HS-5 (cell line): ENCODE measurements at places on chromosomes 1 and 21.

GRCh38 chr1:111517469-111518225 is 14.2 kb upstream of the ADORA3 start:
- DNase-seq: no peak

DNA sequence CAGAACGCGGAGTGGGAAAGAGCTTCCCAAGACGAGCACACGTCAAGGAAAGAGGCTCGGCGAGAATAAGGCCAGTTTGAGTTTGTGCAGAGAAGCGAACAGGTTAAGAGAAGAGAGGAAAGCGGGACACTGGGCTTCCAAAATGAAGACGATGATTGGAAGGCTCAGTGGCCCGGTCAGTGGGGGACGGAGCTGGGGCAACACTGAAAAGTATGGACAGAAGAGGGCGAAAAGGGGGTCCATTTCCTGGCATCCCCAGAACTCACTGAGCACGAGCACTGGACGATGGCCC is 258 bp downstream of the CCT3 start:
- no peak for DNase-seq

GRCh38 chr1:43957407-43958040 is 10.8 kb downstream of the IPO13 start:
- no peak for DNase-seq

GRCh38 chr1:243705585-243705984 is 144.5 kb downstream of the AKT3 start:
- DNase-seq: no peak

- DNase-seq: no peak
These were observed 1.1 kb downstream of the ZBTB18 start for GRCh38 chr1:244052016-244052727.

GRCh38 chr1:83113652-83114051 is 885.3 kb downstream of the TTLL7 start:
- no peak for DNase-seq

- no peak for DNase-seq
These were observed 11.1 kb upstream of the EXO1 start for GRCh38 chr1:241836941-241837340.

- DNase-seq: peak; percentile 40
These were observed 49.8 kb downstream of the LDLRAD2 start for GRCh38 chr1:21861602-21862429.

DNA sequence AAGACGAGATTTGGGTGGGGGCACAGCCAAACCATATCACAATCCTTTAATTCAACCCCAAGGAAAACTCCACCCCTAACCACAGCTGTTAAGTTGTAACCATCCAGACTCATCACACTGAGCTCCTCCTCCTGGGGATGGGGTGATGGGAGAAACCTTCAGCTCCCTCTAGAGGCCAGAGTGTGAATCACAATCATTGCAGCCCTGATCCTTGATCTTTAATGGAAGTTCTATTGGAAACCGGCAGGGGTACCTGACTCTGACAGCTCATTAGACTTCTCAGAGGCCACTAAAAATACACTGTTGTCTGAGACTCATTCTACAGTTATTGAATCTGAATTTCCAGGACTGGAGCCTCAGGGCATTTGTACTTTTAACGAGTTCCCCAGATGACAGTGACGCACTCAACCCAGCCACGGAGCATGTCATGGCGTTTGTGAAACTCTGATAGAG is 127.2 kb downstream of the IGSF21 start:
- peak; percentile 15 for DNase-seq

DNA sequence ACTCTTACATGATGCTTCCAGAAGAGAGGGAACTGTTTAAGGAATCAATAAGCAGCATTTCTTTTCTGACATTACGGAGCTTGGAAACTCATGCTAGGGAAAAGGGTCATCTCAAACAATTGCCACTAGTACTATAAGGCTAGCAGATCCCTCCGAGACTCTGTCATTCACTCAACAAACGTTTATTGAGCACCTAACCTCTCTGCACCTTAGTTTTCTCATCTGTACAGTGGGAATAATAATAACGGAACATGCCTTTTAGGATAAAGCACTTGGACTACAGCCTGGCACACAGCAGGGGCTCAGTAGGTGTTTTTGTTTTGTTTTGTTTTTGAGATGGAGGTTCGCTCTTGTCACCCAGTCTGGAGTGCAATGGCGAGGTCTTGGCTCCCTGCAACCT is 51.3 kb downstream of the SYF2 start:
- no peak for DNase-seq

- DNase-seq: no peak
These were observed 35.5 kb downstream of the RHOU start for GRCh38 chr1:228770779-228771223.

GRCh38 chr21:36887963-36888362 is 78.5 kb downstream of the HLCS start:
- DNase-seq: no peak

GRCh38 chr1:59223989-59224634 is 72.8 kb upstream of the FGGY start:
- DNase-seq: no peak

GRCh38 chr1:18970762-18971161 is 14.3 kb upstream of the IFFO2 start:
- no peak for DNase-seq

DNA sequence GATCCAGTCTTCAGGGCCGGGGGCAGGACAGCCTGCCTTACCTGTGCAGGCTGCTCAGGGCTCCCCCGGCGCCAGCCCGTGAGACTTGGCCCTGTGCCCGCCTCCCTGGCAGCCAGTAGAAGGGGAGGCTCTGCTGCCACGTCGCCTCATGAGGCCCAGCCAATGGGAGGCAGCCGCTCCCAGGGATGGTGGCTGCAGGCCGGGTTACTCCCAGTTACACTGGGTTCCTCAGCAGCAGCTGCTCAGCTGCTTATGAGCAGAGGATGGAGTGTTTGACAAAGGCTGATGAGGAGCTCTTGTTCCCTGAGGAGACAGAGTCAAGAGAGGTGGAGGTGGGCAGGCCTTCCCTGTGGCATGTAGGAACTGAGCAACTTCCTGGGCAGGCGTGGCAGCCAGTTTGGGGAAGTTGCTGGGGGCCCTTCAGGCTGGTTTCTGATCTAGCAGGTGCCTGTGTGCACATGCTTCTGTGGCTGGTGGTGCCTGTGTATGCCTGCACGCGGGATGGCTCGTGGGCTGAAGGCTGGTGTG is 5.5 kb downstream of the MFSD2A start:
- no peak for DNase-seq

DNA sequence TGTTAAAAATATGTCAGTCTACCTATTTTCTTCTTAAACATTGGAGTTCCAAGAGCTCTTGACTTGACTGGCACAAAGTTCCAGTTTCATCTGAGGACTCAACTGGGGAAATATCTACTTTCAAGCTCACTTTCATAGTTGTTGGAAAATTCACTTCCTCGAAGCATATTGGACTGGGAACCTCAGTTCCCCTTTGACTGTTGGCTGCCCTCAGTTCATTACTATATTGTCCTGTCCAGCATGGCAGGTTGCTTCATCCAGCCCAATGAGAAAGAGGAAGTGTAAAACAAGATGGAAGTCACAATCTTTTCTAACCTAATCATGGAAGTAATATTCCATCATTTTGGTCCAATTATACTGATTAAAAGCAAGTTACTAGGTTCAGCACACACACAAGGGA is 54.3 kb downstream of the ZNF697 start:
- DNase-seq: no peak

- no peak for DNase-seq
These were observed 73.2 kb downstream of the AK5 start for GRCh38 chr1:77355010-77355409.

- no peak for DNase-seq
These were observed 172.4 kb downstream of the CACNA1E start for GRCh38 chr1:181655756-181656155.

DNA sequence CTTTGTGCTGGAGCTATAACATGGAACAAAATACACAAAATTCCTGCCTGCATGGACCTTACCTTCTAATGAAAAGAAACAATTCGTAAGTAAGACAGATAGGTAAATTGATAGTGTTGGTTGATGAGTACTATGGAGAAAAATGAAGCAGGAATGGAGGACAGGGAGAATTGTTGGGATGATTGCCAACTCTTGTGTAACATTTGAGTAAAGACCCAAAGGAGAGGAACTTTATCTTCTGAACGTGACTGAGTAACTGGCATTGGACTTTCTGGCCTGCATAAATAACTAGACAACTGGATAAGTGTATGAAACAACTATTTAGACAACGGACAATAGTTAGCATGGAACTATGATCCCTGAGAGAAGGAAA is 6.8 kb upstream of the EFCAB14 start:
- peak; percentile 25 for DNase-seq

DNA sequence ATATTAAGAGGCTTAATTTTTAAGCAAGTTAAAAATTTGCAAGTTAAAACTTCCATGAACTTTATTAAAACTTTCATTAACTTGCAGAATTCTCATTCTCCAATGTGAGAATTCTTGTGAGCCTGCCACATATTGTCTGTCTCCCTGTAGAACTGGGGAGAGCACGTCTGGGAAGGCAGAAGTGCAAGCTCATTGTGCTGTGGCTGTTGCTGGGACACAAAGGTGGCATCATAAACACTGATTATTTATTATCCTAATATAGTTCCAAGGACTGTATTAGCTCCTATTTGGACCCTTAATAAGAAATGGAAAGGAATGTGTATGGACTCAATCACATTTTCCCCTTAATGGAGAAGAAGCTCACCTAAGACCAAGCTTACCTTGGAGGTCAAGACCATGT is 68.7 kb upstream of the MROH9 start:
- DNase-seq: no peak

DNA sequence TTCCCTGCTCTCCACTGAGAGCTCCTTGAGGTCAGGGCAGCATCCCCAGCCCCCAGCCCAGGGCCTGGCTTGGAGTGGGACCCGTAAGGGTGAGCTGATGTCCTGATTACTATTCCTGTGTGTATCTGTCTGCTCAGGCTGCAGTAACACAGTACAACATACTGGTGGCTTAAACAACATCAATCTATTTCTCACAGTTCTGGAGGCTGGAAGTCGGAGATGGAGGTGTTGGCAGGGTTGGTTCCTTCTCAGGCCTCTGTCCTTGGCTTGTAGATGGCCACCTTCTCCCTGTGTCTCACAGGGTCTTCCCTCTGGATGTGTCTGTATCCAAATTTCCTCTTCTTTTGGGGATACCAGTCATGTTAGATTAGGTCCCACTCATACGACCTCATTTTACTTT is 246.4 kb upstream of the POU3F1 start:
- DNase-seq: no peak

DNA sequence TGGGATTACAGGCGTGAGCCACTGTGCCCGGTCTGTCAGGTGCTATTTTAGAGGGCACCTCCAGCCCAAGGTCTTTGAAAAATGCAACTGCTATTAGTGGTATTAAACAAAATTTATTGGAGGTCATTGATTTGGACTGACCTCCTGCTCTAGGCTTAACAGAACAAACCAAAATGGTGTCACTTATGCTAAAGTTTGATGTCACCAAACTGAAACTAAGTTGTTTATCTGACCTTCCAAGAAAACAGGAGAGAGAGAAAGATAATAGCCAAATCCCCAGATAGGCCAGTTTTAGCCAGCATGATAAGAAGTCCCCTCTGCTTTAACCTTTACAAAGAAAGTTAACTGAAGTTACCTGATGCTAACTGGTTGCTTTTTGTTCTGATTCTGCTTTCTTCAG is 8.1 kb upstream of the INAVA start:
- DNase-seq: no peak

DNA sequence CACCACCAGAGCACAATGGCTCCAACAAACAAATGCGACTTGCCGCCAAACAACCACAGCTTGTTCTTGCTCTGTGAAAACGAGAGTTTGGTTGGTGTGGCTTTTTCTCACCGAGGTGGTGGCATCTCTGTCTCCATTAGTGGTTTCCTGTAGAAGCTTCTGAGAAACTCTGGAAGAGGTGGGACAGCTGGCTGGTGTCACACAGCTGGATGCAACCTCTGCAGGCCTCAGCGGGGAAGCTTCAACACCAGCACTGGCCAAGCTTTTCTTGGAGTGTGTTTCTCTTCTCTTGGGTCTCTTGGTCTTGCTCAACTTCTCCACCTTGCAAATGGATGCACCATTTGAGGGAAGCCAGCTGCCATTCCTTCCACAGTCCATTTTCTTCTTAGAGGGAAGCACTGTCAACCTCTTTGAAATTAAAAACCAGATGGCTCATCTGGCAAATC is 124.8 kb downstream of the KCNN3 start:
- no peak for DNase-seq
